ENCODE measurements at places on chromosomes 11 and 22.
A peak's percentile ranks its signal among the peaks of the same experiment; 100 is the strongest.

DNA sequence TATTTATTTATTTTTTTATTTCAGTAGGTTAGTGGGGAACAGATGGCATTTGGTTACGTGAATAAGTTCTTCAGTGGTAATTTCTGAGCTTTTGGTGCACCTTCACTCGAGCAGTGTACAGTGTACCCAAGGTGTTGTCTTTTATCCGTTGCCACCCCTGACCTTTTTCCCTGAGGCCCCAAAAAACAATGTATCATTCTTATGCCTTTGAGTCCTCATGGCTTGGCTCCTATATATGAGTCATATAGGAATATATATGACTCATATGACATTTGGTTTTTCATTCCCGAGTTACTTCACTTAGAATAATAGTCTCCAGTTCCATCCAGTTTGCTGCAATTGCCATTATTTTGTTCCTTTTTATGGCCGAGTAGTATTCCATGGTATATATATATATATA, 763.9 kb downstream of the NTM start:
- DNase-seq = no peak

DNA sequence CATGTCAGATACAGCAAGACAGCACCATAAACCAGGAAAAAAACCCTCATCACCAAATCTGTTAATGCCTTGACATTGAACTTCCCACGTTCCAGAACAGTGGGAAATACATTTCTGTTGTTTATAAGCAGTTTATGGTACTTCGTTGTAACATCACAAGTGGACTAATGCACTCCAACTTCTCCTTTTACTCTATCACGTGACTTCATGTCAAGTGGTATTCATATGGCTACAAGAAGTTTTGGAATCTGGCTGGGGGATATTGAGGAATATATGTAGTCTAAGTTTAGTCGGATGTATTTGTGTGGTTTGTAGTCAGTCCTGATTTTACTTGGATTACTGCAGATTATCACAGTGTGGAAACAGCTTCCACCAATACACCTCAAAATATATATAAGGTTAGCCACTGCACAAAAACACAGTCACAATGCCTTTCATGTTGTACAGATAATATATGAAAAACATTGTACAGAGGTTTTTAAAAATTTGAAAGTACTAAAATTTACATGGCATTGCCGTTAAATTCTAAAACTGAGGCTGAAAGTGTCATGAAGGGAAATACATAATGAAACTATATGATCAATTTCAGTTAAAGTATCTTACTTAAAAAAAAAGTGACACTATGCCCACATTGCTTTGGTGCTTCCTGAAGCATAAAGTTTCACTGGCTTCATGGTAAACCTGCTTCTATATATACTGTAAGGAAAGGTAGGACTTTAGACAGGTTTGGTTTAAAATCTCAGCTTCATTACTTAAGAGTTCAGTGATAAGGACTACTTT, 134.1 kb downstream of the CASP12 start:
- DNase-seq = no peak

GRCh38 chr22:21948824-21949568, 3.7 kb downstream of the PPM1F start:
- DNase-seq = no peak

- DNase-seq = no peak
These were observed 622.1 kb downstream of the METTL15 start for GRCh38 chr11:28730336-28730735.

GRCh38 chr11:109957601-109958000, 135.6 kb upstream of the ZC3H12C start:
- no peak for DNase-seq

GRCh38 chr11:11531131-11531908, 90.5 kb downstream of the GALNT18 start:
- no peak for DNase-seq

- no peak for DNase-seq
These were observed 23.5 kb downstream of the FZD4 start for GRCh38 chr11:86931548-86932258.

- DNase-seq = no peak
These were observed 38.8 kb upstream of the TPBGL start for GRCh38 chr11:75201771-75202170.

GRCh38 chr22:42803389-42803788, 53.7 kb downstream of the ARFGAP3 start:
- no peak for DNase-seq

DNA sequence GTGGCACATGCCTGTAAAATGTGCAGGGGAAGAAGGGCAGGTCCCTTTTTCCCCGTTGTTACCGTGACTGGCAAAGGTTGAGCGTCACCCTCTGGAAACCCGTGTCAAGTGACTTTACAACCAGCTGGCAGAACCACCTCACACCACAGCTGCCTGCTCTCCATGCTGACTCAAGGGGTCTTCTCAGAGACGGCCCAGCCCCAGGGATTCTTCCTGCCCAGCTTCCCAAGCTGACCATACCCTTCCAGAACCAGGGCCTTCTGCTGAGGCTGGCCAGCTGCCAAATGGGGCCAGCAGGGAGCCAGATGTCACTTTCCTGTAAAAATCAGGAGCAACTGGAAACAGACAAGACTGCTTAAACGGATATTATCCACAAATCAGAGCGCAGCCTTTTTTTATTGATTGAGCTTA, 6.3 kb downstream of the PC start:
- no peak for DNase-seq

GRCh38 chr11:65866509-65867283, 5.9 kb downstream of the EFEMP2 start:
- DNase-seq = no peak

DNA sequence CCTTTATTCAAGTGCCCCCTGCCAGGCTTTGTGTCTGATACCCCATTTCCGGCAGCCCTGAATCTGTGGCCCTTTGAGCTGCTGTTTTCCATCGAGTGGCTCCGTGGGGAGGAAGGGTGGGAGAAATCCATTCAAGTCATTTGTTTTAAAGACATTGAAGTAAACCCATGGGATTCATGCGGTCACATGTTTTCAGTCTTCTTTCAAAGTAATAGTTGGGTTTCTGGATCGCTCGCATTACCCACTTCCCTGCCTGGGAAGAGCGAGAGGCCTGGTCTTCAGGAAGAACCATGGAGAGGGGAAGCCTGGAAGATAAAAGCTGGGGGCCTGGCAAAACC, 14.4 kb downstream of the DAGLA start:
- no peak for DNase-seq

DNA sequence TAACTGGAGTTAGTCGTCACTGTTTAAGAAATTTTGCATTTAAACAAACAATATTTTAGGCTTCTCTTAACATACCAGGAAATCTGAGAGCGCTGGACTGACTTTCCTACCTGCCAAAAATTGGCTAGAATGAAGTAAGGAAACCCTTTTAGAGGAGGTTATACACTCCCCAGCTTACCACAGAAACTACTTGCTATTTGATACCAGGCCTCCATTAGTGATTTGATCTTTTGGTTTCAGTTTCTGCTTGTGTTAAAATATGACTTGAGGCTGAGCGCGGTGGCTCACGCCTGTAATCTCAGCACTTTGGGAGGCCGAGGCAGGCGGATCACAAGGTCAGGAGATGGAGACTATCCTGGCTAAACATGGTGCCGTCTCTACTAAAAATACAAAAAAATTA, 419.9 kb downstream of the LRRC4C start:
- DNase-seq = no peak

DNA sequence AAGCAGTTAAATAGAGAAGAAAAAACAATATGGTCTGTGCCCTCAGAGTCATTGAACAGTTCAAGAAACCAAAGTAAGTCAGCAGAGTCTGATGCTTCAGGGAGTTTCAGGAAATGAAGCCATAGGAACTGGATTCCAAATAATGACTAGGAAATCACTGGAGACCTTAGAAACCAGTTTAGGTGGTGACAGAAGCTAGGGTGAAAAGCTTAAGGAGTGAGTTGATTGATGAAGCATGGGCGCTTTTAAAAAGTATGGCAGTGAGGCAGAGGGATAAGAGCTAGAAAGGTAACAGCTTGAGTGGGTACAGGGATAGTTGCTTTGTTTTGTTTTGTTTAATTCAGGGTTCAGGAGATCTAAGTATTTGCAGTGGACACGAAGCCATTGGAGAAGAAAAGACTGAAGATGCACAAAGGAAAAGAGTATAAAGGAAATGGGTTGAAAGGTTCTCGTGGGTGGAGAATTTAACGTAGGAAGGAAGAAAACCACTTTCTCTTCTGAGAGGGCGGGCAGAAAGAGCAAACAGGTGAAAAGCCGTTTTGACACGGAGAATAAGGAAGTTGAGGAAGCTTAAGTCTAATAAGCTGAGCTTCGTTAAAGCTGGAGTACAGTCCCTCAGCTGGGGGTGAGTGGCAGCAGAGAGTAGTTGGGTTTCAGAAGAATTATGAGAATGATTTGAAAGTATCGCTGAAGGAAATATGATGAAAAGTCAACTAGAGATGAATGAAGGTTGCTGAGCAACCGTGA, 14.8 kb downstream of the SGSM3 start:
- no peak for DNase-seq

GRCh38 chr22:46750530-46750800, 12.0 kb upstream of the TBC1D22A start:
- no peak for DNase-seq

GRCh38 chr11:4539603-4540219, 5.3 kb upstream of the OR52M1 start:
- no peak for DNase-seq

DNA sequence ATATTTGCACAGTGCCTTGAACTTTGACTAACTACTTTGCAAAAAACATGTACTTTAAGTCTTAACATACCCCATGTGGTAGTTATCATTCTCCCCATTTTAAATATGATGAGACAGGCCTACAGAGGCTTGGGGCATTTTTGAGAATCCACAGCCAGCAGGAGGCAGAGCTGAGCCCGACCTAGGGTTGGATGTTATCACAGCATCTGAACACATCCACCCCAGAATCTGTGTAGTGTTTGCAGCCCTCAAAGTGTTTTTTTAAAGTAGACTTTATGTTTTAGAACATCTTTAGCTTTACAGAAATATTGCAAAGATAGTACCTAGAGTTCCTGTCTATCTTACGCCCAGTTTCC, 17.6 kb downstream of the OTOG start:
- no peak for DNase-seq

DNA sequence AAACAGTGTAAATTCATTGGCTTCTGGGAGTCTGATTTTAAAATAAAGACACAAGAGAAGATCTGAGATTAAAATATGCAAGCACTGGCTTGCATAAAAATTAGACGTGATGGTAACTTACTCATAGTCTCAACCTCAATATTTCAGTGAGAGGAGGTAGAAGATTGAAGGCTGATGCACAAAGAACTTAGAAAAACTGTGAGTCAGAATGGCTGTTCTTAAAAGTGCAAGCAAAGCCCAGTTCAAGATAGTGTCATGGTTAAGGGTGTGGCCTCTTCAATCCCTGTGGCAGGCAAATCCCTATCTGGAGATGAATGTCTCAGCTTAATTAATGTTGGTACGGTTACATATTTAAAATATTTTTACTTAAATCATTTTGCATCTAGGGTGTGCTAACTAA, 33.6 kb upstream of the FIBIN start:
- no peak for DNase-seq

GRCh38 chr11:90701716-90702115, 478.9 kb upstream of the CHORDC1 start:
- DNase-seq = no peak

- DNase-seq = peak; percentile 84
These were observed 239.9 kb upstream of the ZC3H12C start for GRCh38 chr11:109853156-109853776.

- no peak for DNase-seq
These were observed at the start of gene PACS1 for GRCh38 chr11:66069715-66070603. Gene PACS1, plus strand, starts transcription at chr11:66070272. Its CDS starts 215 bp downstream, at chr11:66070487.

DNA sequence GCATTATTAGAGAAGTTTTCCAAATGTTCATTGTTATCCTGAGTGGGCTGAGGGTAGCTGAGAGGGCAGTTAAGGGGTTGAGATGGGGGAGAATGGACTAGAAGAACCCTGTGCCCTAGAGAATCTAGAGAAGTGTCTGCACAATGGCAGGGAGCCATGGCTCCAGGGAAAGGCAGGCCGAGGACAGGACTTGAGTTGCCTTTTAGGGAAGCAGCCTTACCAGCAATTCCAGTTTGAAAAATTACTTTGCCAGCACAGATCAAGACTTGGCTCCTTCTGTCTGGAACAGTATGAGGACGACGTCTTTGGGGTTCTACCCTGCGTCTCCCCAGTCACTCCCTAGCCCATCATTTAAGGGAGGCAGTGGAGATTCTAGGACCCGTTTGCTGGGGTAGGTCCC, 25.7 kb upstream of the MICAL3 start:
- no peak for DNase-seq

DNA sequence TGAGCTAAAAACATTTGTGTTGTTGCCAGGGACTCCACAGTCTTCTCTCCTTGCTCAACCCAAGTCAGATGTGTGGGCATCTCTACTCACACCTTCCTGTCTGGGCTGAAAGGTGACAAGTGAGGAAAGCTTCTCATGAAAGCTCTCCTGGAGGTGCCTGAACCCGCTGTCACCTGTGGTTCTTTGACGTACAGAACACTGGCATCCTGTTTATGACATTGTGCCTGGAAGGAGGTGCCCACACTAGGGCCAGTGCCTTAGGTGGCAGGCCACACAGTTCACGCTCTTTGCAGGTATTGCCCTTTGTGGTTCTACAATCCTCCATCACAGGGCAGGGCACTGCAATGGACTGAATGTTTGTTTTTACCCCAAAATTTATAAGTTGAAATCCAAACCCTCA, 108.5 kb downstream of the CD44 start:
- DNase-seq = no peak

- DNase-seq = peak; percentile 23
These were observed 31.8 kb downstream of the DLG2 start for GRCh38 chr11:85595285-85595884.

- no peak for DNase-seq
These were observed 233.4 kb downstream of the ST3GAL4 start for GRCh38 chr11:126588630-126589491.

- DNase-seq = no peak
These were observed 48.1 kb upstream of the ME3 start for GRCh38 chr11:86720546-86720945.

DNA sequence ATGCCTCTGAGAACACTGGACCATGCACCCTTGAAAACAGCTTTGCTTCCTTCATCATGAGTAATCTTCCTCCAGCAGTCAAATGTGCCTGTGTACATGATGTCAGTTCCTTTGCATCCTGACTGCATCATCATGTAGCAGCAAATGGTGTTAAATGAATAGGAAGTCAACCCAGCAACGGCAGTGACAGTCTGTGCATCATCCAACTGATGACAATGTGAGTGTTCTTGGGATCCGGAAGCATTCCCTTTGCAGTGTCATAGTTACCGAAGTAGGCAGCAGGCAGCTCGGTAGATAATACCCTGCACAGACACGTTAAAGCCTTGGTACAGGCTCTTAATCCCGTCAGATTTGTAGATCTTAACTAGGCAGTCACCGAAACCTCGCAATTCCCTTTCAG, 2.5 kb downstream of the WBP2NL start:
- DNase-seq = no peak

GRCh38 chr22:44677871-44678555, 24.0 kb upstream of the PRR5 start:
- no peak for DNase-seq
